ENCODE measurements at places on chromosomes 13 and 19.

DNA sequence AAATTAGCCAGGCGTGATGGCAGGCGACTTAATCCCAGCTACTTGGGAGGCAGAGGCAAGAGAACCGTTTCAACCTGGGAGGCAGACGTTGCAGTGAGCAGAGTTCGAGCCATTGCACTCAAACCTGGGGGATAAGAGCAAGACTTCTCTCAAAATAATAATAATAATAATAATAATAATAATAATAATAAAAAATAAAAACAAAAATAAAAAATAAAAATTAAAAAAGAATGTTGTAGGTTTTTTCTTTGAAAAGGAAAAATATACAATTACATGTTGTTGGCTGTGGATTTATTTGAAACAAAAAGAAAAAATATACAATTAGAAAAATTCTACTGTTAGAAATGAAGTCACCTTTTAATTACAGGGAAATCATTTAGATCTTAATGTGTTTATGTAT lies 11.5 kb upstream of the PRODH2 start:
- DNase-seq: no peak

- DNase-seq: no peak
These were observed 4.8 kb downstream of the SGCG start for GRCh38 chr13:23185542-23185941.

DNA sequence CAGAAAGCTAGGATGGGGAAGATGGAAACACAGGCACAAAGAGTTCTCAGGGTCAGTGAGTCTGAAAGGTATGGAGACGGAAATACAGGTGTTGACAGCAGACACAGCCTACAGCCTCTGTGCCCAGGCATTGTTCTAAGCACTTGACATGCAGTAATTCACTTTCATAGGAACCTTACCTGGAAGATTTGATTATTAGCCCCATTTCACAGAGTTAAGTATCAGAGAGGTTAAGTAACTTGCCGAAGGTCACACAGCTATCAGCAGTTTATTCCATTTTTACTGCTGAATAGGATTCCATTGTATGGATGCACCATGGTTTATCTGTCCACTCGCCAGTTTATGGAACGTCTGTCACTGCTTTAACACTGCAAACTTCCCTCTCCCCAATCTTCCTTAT lies 13.2 kb downstream of the KLK4 start:
- no peak for DNase-seq

DNA sequence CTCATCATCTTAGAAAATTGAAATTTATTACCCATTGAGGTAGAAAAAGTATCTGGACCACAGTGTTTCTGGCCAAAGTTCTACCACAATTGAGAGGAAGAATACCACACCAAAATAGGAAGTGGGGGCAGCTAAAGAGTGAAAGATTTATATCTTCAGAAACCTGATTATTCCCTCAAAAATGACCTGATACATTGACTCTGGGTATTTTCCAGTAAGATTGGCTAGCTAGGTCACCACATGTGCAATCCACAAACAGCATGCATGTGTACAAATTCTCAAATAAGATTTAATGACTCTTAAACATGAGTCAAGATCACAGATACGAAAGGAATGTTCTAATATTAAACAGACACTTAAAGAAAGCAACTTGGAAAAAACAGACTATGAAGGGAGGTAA lies 1516.2 kb upstream of the PCDH20 start:
- DNase-seq: no peak

GRCh38 chr13:90751026-90751425 lies 596.5 kb upstream of the MIR17HG start:
- no peak for DNase-seq

DNA sequence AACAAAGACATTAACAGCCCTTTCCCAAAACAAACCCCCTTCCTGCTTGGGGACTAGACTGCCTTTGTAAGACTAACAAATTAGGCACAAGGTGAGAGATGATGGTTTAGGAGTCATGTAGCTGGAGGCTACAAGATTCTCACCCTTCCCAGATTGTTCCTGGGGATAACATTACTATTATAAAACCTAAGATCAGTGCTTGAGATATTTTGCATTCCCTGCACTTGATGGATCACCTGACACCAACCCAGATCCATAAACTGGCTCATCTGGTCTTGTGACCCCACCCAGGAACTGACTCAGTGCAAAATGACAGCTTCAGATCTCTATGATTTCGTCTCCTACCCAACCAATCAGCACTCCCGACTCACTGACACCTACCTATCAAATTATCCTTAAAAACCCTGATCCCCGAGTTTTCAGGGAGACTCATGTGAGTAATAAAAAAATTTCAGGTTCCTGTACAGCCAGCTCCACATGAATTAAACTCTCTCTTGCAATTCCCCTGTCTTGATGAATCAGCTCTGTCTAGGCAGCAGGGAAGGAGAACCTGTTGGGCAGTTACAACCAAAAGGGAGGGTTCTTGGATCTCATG lies 2.4 kb upstream of the ZNF616 start:
- DNase-seq: no peak

- no peak for DNase-seq
These were observed 223.6 kb downstream of the TM9SF2 start for GRCh38 chr13:99724633-99725517.

DNA sequence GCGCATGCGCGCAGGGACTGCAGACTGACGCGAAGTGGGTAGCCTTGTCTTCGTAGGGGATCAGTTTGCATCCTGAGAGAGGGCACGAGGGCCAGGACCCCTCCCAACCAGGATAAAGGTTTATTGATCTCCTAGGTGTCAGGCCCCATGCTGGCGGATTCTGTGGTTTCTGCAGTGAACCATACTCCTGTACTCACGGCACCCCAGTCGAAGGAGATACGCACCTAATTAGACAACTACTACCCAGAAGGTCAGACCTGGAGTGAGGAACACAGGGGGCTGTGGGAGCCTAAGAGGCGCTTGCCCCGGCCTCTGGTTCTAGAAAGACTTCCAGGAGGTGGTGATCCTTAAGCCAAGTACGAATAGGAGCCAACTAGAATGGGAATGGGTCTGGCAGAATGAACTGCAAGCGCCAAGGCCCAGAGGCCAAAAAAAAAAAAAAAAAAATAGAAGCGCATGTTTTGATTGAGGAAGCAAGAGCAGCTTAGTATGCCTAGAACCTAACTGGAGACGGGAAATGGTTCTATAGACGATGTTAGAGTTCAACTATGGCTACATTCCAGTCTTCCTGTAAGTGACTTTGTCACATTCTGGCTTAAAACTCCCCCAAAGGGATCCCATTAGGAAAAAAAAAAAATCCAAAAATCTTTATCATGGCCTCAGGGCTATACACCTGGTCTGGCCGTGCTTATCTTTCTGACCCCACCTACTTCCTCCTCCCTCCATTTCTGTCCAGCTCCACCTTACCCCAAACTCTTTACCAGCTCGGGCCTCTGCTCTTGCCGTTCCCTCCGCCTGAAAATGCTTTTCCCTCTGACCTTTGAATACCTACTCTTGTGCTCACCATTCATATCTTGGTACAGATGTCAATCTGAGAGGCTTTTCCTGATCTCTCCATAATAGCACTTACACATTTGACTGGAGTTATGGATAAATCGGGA lies 902 bp upstream of the ZNF428 start:
- peak; percentile 92 for DNase-seq

DNA sequence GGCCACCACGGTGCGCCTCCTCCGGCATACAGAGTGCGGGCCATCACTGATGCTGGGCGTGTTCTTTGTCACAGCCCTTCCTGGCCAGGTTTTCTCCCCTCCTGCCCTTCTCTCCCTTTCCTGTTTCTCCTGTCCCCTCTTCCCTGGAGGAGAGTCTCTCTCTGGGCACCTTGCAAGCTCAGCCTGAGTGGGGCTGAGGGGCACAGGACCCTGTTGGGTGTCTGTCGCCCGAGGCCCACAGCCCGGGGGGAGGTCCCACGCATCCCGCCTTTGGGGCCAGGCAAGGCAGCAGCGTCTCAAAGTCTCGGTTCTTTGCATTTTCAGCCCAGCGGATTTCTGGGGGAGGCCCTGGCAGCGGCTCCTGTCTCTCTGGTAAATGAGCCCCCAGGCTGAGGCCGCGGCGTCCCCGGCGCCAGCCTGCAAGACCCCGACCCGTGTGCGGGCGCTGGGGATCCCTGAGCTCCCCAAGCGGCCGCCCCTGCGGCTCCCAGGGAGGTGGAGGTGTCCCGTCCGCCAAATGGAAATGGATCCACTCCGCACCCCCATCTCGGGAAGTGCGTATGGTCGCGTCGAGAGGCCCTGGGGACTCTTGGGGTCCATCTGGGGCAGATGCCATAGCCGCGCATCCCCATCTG lies 47.2 kb downstream of the COMP start:
- DNase-seq: no peak

DNA sequence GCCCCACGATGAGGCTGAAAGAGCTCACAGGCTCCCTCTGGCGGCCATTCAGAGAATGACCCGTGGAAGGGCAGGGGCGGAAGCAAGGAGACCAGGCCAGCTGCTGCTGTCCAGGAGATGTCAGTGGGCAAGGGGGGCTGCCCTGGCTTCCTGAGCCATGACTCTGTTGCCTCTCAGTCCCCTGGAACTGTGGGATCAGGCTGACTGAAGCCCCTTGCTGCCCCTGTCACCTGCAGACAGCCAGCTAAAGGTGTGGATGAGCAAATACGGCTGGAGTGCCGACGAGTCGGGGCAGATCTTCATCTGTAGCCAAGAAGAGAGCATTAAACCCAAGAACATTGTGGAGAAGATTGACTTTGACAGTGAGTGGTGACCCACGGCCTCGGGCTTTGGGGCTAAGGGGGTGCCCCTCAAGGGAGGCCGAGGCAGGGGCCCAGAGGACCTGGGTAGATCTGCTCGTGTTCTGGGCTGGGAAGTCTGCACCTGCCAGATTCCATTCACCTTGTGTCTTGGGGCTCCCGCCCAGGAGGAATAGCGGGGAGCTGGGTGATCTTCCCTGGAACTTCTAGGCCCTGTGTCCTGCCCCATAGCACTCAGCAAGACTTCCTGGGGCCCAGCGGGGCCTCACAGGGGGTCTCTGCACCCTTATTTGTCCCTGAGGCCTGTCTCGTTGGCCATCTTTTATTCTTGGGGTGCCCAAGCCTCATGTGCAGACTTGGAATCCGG lies 12.5 kb upstream of the ACTN4 start:
- DNase-seq: peak; percentile 88

DNA sequence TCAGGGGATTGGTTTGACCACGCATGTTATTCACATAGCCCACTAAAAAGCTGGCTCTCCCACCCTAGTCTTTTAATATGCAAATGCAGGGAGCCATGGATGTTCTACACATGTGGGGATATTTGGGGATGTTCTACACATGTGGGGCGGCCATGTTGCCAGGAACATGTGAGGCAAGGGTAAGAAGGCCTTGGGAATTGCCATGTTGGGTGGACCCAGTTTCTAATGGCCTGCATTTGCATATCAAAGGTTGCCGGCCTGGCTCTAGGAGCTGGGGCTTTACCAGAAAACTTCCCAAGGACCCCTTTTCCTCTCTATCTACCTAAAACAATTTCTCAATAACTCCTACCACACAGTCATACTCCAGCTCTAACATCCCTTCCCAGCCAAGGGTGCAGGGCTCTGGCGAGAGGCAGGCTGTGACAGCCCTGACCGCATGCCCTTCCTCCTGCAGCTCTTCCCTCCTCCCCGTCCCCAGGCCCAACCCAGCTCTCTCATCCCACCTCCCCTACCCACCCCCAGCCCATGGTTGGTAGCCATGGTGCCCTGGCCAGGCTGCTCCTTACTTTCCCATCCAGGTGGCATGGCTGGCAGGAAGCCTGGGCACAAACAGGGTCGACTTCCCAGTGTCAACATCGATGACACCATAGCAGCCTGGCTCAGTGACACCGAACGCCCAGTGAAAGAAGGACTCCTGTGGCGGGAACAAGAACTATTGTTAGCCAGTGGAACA lies 11.0 kb downstream of the PEPD start:
- no peak for DNase-seq

DNA sequence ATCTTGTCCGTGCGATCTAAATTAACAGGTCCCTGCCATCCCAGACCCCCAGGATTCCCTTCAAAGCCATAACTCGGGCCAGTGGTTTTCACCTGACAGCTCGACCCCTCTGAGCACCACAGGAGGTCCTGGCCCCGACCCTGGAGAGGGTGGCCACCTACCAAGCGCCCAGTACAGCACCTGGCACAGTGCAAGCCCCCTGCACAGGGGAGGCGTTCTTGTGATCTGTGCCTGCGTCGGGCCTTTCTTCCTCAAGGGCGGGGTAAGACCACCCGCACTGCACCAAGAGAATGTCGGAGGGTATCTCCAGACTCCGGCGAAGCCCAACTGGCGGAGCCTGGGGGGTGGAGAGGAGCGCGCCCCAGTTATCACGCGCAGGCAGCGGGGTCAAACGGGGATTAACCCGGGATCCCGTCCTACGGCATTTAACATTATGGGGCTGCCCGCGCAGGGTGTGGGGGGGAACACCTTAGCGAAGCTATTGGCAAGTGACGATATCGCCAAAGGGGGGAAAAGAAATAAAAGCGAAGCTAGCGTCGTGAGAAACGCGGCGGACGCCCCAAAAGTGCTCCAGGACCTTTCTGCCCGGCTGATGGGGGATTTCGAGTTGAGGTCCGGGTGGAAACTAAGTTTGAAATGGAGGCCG lies 1.3 kb upstream of the HNRNPL start:
- peak; percentile 64 for DNase-seq

GRCh38 chr19:53246498-53246897 lies 8.2 kb downstream of the ZNF677 start:
- no peak for DNase-seq

DNA sequence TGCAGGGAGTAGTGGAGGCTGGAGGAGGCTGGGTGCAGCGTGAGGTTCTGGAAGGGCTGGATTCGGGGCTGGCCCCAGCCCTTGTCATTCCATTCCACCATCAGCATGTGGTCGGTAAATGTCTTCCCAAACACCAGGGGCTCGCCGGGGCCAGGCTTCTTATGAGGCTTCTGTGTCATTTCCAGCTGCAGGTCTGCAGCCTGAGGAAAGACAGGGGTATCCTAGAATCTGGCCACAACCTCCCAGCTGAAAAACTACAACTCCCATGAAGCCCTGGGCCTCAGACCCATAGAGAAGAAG lies 4.4 kb downstream of the BCAT2 start:
- DNase-seq: peak; percentile 56

DNA sequence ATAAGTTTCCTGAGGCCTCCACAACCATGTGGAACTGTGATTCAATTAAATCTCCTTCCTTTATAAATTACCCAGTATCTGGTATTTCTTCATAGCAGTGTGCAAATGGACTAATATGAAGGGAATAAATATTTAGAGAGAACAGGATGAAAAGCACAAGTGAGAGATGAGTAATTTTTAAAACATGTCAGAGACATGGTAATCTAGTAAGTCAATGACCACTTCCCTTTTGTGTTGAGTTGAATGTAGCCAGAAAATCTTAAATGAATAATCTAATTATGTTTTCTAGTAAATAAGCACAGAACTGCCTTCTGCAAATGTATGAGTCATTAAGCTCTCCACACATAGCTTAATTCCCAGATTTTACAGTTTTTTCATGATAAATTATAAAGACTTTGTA lies 524.1 kb upstream of the SLITRK5 start:
- DNase-seq: no peak

DNA sequence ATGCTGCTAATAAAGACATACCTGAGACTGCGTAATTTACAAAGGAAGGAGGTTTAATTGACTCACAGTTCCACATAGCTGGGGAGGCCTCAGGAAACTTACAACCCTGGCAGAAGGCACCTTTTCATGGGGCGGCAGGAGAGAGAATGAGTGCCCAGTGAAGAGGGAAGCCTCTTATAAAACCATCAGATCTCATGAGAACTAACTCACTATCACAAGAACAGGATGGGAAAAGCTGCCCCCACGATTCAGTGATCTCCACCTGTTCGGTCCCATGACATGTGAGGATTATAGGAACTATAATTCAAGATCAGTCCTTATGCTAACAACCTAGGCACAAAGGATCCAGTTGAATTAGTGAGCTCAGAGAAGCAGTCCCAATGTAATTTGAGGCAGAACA lies 59.4 kb downstream of the GPC6 start:
- DNase-seq: no peak

- no peak for DNase-seq
These were observed 39.2 kb downstream of the KCNC3 start for GRCh38 chr19:50290011-50290410.

All from stimulated activated CD8-positive, alpha-beta memory T cell treated with anti-CD3 and anti-CD28 coated beads, Interleukin-4, amount 100 ng/mL, for 48 hours (primary cell).